ENCODE measurements at places on chromosomes 12 and 14.

DNA sequence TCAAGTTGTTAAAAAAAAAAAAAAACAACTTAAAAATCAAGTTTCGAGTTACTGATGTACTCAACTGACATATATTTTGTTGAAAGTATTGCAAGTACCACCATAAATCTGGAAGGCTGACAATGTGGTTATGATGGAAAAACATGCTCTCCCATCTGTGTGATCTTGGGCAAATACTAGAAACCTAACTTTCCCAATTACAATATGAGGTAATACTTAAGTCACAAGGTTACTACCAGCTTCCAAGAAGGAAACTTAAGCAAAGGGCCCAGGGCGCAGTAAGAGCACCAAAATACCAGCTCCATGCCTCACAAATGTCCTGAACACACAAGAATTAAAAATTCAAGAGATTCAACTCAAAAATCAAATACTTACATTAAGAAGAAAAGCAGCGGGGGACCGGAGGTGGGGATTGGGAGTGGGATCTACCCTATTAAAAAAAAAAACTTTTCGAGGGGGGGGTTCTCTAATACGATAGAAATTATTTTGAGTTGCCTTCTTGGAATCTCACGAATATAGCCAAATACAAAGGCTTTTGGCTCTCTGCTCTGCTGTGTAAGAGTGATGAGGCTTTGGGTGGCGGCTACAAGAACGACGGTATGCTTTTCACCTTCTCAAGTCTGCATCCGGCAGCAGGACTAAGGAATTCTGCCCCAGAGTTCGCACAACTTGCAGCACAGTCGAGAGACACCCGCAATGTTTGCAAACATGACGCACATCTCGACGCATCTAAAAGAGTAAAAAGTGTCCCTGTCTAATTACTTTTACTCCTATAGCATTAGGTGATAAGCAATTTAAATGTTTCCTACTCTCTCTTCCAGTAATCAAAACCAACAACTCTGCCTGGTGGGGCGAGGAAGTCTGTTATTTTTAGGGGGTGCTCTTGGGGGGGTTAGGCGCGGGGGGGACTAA, 1.1 kb downstream of the SAV1 start:
- peak; percentile 48 for DNase-seq

GRCh38 chr14:36522347-36522971, 2.4 kb upstream of the NKX2-1 start:
- DNase-seq, result no peak

- no peak for DNase-seq
These were observed 205.3 kb upstream of the NAV3 start for GRCh38 chr12:77625441-77625840.

DNA sequence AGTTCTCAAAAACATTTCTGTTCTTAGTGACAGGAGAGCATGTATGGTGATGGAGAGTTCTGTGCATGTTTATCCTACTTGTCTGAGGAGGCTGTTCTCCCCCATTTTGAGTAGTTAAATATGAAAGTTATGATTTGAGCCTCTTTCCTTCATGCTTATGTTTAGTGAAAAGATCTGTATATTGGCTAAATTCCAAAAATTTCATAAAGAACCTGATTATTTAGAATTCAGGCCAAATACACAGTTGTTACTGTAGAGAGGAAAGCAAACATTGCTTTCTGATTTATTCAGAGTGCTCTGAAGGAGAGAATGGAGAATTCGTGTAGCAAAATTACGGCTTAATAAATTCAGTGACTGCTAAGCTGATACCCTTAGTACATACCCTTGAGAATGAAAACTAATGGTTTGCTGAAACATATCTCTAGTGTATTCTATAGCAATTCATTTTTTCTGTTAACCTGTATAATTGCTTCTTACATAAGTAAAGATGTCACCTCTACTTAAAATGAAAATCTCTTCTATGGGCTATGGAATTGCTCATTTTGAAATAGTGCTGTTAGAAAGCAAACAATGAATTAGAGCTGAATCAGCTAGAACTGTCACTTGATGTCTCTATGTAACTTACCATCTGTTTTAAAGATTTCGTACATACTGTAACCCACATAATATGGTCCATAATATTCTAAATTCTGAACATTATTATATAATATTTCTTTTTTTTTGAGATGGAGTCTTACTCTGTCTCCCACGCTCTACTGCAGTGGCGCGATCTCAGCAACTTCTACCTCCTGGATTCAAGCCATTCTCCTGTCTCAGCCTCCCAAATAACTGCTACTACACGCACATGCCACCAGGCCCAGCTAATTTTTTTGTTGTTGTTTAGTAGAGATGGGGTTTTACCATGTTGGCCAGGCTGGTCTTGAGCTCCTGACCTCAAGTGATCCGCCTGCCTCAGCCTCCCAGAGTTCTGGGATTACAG, 417.0 kb upstream of the RGS6 start:
- DNase-seq, result no peak

DNA sequence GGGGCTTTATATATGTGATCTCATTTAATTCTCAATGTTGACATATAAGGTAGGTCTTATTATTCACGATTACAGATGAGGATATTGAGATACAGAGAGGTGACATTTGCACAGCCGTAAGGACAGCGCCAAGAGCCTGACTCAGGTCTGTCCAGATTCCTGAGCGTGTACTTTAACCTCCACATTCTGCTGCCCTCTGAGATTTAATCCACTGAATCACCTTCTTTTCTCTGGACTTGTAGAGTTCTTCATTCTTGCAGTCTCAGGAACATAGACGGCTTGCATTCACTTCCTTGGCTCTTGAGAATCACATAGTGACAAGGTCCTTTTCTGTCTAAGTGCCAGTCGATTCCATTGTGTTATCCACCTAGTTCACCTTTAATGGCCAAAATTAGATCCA, 141.0 kb upstream of the ARHGAP5 start:
- no peak for DNase-seq
